ENCODE measurements at places on chromosomes 1 and 21.
A peak's percentile ranks its signal among the peaks of the same experiment; 100 is the strongest.

DNA sequence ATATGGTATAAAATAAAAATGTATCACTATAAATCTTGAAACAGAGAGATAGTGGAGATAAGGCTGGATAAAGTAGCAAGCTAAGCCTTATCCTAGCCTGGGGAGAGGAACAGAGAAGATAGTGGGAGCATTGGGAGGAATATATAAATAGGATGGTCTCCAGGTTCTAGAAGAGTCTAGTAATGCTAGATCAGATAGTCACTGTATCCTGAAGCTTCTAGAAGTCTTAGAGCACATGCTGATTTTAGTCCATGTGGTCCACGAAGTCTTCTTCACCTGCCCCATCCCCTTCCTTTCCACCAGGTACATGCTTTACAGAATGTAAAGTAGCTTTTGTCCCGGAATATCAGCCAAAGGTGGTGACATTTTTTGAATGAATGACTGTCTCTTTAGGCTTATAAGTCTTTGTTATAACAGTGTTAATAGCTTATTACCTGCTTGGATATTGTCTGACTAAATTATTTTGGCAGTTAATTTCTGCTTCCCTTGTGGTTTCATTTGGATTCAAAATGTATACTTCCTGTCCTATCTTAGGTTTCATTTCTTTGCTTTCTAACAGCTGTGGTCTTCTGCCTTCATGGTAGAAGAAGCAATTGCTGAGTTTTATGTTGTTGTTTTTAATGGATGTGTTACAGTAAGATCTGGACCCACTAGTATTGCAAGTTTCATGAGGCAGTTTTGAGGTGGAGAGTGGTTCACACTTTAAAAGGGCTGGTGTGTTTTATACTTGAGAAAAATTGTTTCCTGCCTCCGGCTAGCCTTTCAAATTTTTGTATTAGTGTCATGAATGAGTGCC, 5.9 kb downstream of the SMG7 start:
- DNase-seq = no peak

GRCh38 chr1:116720364-116721038, 33.7 kb upstream of the CD2 start:
- DNase-seq = no peak

- no peak for DNase-seq
Observed at GRCh38 chr1:179146911-179147310, 65.0 kb downstream of the TOR3A start.

- DNase-seq = no peak
Observed at GRCh38 chr1:97254731-97255463, 533.3 kb downstream of the PTBP2 start.

DNA sequence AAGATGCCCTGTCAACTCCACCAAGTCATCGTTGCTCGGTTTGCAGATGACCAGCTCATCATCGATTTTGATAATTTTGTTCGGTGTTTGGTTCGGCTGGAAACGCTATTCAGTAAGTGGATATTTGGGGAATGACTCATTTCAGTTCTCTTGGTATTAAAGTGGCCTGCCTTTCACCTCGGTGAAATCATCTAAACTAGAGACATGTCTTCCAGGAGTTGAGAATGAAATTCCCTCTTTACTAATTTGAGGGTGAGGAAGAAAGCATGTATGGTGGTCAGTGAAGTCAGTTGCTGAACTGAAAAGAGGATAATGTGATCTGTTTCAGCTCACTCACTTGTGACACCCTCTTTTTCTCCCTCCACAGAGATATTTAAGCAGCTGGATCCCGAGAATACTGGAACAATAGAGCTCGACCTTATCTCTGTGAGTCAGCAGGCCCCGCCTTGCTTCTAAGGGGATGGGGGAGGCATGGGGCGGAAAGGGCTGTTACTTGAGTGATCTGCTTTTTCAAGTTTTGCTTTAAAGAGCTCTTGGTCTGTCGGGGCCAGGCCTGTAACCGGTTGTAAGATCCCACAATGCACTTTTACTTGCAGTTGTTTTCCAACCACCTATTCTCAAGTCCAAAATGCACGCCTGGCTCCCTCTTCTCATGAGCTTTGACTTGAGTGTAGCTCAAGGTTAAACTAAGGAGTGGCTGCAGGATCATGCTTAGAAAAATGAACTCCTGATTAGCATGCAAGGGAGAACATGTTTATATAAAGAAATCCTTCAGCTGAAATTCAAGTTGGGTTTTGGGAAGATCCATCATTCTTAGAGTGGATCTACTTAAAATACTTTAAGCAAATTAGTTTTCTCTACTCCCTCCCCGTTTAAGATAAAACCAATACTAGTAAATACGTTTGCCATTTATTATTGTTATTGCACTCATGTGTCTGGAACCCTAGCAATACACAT, 59.8 kb downstream of the CAPN2 start:
- no peak for DNase-seq

DNA sequence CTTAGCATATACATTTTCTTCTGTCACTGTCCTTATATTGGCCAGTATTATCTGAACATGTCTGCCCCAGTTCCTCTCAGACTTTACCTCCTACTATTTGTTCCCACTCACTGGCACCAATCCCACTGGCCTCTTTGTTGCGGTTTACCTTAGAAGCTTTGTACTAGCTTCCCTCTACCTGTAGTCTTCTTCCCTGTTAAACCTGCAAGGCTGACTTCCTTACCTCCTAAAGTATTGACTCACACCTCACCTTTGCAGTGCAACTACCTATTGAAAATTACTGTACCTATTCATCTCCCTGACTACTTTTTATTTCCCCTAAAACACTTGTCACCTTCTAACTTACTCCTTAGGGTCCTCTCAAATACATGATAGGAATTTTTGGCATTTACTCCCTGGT, 111.1 kb downstream of the CLEC20A start:
- DNase-seq = no peak

DNA sequence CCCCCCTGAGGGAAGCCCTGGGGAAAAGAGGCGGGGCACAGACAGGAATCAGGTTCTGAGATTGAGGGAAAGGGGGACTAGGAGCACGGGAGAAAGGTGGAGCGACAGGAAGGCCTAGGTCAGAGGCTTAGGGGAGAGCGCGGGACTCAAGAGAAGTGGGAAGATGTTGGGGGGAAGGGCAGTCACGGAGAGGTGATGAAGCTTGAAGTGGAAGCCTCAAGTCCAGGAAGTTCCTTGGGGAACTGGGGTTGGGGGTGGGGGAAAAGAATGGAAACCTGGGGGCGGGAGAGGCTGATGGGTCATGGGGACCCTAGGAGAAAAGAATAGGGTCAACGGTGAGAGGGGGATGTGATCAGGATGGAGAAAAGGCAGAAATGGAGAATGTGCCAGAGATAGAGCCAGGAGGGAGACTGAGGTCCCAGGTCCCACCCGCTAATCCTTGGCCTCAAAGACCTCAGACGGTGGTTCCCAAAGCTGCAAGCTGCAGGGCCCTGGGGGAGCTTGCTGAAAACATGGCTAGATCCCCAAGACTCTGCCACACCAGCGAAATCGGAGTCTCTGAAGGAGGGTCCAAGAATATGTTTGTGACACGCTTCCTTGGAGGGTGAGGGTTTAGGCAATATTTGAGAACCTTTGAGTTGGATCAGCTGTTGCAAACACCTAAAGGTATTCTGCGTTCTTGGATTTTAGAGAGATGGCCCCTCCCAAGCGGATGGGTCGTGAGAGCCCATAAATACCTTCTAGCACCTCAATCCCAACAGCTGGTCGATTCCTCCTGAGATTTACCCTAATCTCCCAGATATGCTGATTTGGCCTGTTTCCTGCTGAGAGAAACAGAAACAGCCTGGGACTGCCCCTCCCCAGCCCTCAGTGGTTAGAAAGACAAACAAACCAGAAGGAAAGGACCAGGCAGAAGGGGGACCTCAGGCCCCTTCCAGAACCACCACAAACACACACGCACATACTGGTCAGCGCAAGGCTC, 3.6 kb downstream of the C1orf232 start:
- peak; percentile 47 for DNase-seq

DNA sequence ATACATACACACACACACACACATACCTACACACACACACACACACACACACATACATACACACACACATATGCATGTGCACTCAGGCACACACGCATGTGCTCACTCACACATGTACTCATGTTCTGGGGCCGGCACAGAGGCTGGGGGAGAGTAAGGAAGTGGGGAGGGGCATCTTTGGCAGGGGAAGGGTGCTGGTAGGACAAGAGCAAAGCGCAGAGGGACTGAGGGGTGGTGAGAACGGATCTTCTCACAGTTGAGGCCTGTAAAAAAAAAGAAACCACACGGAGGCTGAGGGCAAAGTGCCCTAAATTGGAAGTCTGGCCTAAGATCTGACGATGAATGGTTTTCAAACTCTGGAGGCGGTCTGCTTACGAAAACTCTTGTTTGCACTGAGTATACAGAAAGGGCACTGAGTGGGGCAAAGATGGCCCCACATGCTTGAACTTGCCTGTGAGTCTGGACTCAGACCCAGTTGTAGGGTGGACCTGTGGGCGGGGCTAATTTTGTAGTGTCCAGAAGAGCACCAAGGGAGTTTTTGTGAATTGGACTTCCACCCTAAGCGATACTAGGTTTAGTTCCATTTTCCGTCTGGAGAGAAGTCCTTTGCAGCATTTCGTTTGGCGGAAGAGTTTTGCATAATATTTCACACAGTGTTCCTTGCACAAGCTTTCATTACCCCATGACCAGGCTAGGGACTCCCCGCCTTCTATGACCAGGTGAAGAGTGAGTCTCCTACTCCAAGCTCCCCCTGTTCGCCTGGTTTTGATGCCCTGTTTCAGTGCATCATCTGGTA, 79.3 kb upstream of the LYST start:
- DNase-seq = peak; percentile 97

GRCh38 chr1:65319754-65320153, 10.4 kb downstream of the DNAJC6 start:
- no peak for DNase-seq

GRCh38 chr1:1325288-1326074, 879 bp downstream of the CPTP start:
- no peak for DNase-seq

GRCh38 chr1:46522969-46523320, 28.5 kb downstream of the KNCN start:
- DNase-seq = no peak

GRCh38 chr21:16287046-16287445, 557.3 kb downstream of the USP25 start:
- peak; percentile 7 for DNase-seq

GRCh38 chr1:79791488-79792218, 785.1 kb upstream of the ADGRL4 start:
- no peak for DNase-seq

DNA sequence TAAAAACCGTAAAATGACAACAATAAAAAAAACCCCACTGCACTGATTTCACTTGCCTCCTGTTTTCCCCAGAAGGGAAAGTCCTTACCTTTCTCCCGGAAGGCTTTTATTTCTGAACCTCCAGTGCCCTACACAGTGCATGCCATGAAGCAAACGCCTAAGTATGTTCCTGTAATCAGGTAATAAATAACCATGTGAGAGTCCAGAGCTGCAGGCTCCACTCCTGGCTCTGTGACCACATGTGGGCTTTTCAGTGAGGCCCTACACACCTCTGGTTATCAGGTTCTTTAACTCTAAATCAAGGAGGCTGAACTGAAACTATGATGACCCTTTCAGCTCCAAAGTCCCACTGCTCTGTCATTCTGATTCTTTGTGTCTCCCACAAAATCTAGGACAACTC, 20.8 kb upstream of the NR5A2 start:
- DNase-seq = no peak

DNA sequence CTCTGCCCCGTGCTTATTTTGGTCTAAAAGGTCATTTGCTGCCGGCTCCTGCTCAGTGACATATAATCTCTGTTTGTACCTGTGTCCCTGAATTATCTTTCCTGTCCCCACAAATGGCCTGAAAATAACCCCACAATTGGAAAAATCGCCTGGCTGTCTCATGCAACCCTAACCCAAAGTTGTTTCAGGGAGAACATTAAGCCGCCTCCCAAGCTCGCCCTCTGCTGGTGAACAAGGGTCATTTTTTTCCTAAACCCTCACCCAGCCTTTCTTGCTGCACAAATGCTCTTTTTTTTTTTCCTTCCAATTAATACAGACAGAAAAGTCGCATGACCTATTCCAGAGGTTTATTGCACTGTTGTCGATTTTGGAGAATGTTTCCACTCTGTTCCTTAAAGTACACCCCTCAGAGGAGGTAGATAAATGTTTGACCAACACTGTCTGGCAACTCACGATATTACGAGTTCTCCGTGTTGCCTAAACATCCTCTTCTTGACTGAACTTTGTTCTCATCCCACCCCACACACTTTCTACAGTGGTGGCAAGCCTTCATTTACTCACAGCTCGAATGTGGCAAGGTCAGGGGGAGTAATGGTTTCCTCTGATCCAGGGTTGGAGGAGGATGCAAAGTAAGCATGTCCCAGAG, 148.7 kb downstream of the ZZZ3 start:
- peak; percentile 78 for DNase-seq

GRCh38 chr1:168443899-168444298, 99.9 kb downstream of the XCL2 start:
- no peak for DNase-seq

DNA sequence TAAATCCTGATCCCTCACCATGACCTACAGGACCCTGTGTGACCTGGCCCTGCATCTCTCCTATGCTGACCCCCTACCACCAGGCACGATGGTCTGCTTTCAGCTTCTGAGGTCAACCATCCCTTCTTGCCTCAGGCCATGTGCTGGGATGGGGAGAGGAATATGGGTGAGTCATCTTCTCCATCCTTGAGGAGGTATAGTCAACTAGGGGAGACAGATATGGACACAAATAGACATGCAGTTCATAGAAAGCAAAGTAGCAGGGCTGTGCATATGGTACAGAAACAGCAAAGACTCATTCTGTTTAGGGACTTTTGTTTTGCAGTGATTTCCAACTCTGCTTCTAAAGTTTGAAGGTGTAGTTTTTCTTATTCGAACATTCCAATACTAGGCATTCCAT, 250.8 kb upstream of the FGGY start:
- DNase-seq = no peak

- DNase-seq = no peak
Observed at GRCh38 chr21:15966651-15967050, 236.9 kb downstream of the USP25 start.

GRCh38 chr1:74467786-74468377, 44.5 kb downstream of the LRRC53 start:
- no peak for DNase-seq

DNA sequence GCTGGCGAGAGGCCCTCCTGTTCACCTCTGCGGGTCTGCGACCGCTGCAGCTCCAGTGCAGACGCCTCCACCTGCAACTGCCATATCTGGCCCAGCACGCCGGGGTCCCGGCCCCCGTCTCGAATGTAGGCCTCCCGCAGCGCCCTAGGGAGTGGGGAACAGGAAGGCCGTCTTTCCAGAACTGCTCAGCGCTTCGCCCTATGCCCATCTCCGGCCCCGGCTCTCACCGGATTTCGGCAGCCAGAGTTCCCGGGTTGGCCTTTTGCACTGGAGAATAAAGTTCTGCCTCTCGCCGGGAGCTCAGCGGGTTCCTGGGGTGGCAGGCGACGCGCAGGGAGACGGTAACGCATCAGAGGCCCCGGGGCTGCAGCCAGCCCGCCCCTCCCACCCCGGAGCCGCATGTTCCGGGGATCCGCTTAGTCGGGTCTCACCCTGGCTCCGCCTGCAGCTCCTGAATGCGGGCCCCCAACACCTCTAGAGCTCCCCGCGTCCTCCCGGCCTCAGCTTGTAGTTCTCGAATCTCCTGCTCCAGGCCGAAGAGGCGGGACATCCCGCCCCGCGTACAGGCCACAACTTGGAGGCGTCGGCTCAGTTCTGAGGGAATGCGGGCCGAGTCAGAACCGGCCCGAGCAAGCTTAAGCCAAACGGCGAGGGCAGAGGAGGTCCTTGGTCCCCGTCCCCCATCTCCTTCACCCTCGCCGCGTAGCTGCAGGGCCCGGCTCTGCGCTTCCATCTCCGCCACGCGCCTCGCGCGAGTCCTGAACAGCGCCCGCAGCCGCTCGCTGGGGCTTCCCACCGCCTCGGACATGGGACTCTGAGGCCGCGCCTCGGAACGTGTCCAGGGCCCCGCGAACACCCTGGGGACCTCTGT, 1.1 kb downstream of the CCDC17 start:
- DNase-seq = no peak

- DNase-seq = no peak
Observed at GRCh38 chr1:200453553-200453905, 43.7 kb upstream of the ZNF281 start.
